Astrocyte (in vitro differentiated cells and primary cell): ENCODE measurements at places on chromosomes 2 and 18. TPM values are rescaled to one million over a fixed set of nuclear protein-coding genes. Genes with fewer than 3 reads are reported as not detected.

GRCh38 chr2:85796341-85797262 lies 42.8 kb downstream of the ATOH8 start:
- H3K27ac ChIP-seq, result no peak overlapping the region
- no peaks in the 10 kb centered on the region for H3K36me3 ChIP-seq
- no peak overlapping the region for H3K4me3 ChIP-seq
- no peaks in the 10 kb centered on the region for H3K27me3 ChIP-seq

- H3K36me3 ChIP-seq, result no peaks in the 10 kb centered on the region
- no peak overlapping the region for H3K27ac ChIP-seq
- DNase-seq, result no peak
Measured at GRCh38 chr2:136582628-136583205, 182.6 kb upstream of the THSD7B start.

DNA sequence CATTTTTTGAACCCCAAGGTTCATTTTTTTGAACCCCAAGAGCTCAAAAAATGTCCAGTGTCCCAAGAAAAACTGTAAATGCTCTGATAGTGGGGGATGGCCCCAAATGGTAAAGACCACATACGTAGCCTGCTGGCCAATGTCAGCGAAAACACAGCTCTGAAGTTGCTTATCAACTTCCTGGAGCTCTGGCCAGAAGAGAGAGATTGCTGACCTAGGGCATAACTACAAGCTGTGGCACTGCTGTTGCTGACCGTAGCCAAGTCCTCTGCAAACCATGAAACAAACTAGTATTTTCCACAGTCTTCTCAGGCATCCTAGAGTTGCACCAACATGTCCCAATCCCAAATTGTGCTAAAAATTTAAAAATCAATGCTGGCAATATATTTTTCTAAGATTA lies 50.9 kb downstream of the REEP1 start:
- H3K4me3 ChIP-seq, result no peak overlapping the region
- DNase-seq, result no peak
- no peak overlapping the region for H3K27ac ChIP-seq
- peaks cover 14% of the 10 kb centered on the region for H3K27me3 ChIP-seq

DNA sequence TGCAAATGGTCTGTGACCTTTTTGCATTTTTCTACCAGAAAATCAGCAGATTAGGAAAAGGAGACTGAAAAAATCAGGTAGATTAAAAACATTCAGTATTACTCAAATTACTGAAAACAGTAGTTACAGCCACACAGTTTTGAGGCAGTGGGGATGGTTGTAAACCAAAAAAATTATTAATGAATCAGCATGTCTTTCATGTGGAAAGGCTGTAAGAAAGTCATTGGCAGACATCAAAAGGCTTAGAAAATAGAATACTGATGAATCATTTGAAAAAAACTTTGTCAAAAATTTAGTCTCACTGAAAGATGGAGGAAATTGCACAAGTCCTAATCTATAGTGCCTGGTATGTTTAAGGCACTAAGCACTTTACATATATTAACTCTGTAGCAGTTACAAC lies 133.9 kb upstream of the GCFC2 start:
- peak; percentile 53 for DNase-seq
- no peaks in the 10 kb centered on the region for H3K27me3 ChIP-seq
- no peak overlapping the region for H3K4me3 ChIP-seq
- no peak overlapping the region for H3K27ac ChIP-seq

DSEL gene
- total RNA-seq, result 15.9 and 16.5 TPM in 2 replicates

GRCh38 chr2:27314709-27315108 lies 6.5 kb upstream of the UCN start:
- H3K36me3 ChIP-seq, result no peaks in the 10 kb centered on the region
- no peak overlapping the region for H3K4me3 ChIP-seq
- H3K27me3 ChIP-seq, result no peaks in the 10 kb centered on the region
- no peak for DNase-seq
- H3K4me1 ChIP-seq, result no peaks in the 10 kb centered on the region

DNA sequence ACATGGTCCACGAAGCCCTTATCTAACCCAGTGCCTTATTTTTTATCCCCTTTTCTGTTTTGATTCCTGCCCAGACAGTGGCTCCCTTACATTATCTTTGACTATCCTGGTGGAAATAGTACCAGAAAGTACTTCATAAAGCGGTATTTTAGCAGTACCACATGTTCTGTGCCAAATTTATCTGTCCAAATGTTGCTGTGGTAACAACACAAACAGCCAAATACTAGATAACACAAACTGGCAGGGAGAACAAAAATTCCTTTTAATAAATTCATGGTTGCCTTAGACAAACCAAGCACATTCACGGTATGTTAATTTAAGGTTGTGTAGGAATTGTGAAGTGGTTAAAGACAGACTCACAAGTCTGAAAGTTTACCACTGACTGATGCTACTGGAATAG lies 187.9 kb upstream of the LHCGR start:
- DNase-seq, result peak; percentile 67
- H3K36me3 ChIP-seq, result no peaks in the 10 kb centered on the region
- no peak overlapping the region for H3K4me3 ChIP-seq
- no peaks in the 10 kb centered on the region for H3K4me1 ChIP-seq
- H3K27me3 ChIP-seq, result no peaks in the 10 kb centered on the region

GRCh38 chr2:64608867-64609226 lies 44.9 kb downstream of the SERTAD2 start:
- H3K27ac ChIP-seq, result no peak overlapping the region
- DNase-seq, result no peak
- H3K27me3 ChIP-seq, result peaks cover 24% of the 10 kb centered on the region
- H3K4me3 ChIP-seq, result no peak overlapping the region

GRCh38 chr2:71704131-71704561 lies 250.8 kb downstream of the DYSF start:
- no peak overlapping the region for H3K4me3 ChIP-seq
- H3K36me3 ChIP-seq, result no peaks in the 10 kb centered on the region
- H3K27me3 ChIP-seq, result peaks cover 13% of the 10 kb centered on the region
- H3K4me1 ChIP-seq, result peaks cover 3% of the 10 kb centered on the region
- DNase-seq, result no peak

- H3K27ac ChIP-seq, result no peak overlapping the region
- H3K27me3 ChIP-seq, result no peaks in the 10 kb centered on the region
- H3K4me1 ChIP-seq, result no peaks in the 10 kb centered on the region
Measured at GRCh38 chr2:124151691-124152090, 126.6 kb downstream of the CNTNAP5 start.

FTCDNL1 gene
- 0.45 and 0.48 TPM in 2 replicates for total RNA-seq

- H3K36me3 ChIP-seq, result no peaks in the 10 kb centered on the region
- no peak overlapping the region for H3K27ac ChIP-seq
- no peaks in the 10 kb centered on the region for H3K4me1 ChIP-seq
- DNase-seq, result peak; percentile 56
Measured at GRCh38 chr18:57881818-57882413, 78.8 kb upstream of the ATP8B1 start.

GRCh38 chr18:69401226-69401971 lies 711 bp downstream of the DOK6 start:
- peaks cover 16% of the 10 kb centered on the region for H3K27me3 ChIP-seq
- H3K4me1 ChIP-seq, result peaks cover 5% of the 10 kb centered on the region
- H3K4me3 ChIP-seq, result peak overlapping the region; percentile 67
- peak; percentile 32 for DNase-seq
- no peak overlapping the region for H3K27ac ChIP-seq
- H3K36me3 ChIP-seq, result no peaks in the 10 kb centered on the region

GRCh38 chr2:109736177-109736827 lies 57.8 kb upstream of the RGPD5 start:
- no peak overlapping the region for H3K27ac ChIP-seq
- no peaks in the 10 kb centered on the region for H3K4me1 ChIP-seq
- H3K27me3 ChIP-seq, result no peaks in the 10 kb centered on the region
- H3K36me3 ChIP-seq, result no peaks in the 10 kb centered on the region

ABHD3 gene
- 5.1 and 6.4 TPM in 2 replicates for total RNA-seq

KATNAL2 gene
- total RNA-seq, result 3.0 and 3.8 TPM in 2 replicates

GRCh38 chr2:112480530-112481049 lies 1.4 kb upstream of the TTL start:
- H3K4me3 ChIP-seq, result peak overlapping the region; percentile 78
- no peak overlapping the region for H3K27ac ChIP-seq
- H3K36me3 ChIP-seq, result no peaks in the 10 kb centered on the region
